ENCODE measurements at places on chromosomes 3 and 15.

GRCh38 chr3:55164191-55164590, 236.3 kb upstream of the LRTM1 start:
- no peak for DNase-seq

- no peak for DNase-seq
These were observed 68.9 kb downstream of the ARMC8 start for GRCh38 chr3:138256022-138256421.

GRCh38 chr3:132549890-132550578, 47.0 kb upstream of the ACKR4 start:
- no peak for DNase-seq

DNA sequence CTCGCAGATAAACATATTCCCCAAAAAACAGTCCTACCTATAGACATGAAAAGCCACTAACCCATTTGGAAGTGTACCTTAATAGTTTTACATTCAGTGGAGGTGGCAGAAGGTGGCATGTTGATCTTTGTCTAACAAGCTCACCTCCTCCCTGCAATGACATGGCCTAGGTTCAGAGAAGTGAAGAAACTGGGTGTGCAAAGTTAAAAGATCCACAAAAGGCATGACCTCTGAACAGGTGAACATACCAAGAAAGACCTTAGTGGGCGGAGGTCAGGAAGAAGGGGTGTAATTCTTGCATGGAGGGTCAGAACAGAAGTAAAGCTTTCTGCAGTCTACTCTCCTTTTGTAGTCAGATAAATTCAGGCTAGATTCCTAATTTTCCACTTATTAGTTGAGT, 822 bp downstream of the MRPL3 start:
- DNase-seq, result no peak

- DNase-seq, result no peak
These were observed 21.4 kb upstream of the POC1A start for GRCh38 chr3:52175416-52176179.

DNA sequence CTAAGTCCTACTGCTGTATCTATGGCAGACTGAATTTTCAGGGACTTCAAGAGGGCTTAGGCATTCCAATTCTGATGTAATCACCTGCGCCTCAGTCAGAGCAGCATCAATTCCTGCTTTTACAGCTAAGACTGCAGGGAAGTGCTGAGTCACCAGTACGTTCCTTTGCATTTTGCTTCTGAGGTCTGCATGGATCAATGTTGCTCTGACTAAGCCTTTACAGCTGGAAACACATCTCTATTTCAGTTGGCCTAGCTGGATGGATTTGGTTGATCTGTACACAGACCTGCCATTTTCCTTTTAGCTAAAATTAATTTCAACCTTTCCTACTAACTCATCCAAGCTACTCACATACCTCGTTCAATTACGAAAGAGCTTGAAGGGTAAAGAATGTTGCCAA, 51.3 kb downstream of the ETV5 start:
- DNase-seq, result no peak

DNA sequence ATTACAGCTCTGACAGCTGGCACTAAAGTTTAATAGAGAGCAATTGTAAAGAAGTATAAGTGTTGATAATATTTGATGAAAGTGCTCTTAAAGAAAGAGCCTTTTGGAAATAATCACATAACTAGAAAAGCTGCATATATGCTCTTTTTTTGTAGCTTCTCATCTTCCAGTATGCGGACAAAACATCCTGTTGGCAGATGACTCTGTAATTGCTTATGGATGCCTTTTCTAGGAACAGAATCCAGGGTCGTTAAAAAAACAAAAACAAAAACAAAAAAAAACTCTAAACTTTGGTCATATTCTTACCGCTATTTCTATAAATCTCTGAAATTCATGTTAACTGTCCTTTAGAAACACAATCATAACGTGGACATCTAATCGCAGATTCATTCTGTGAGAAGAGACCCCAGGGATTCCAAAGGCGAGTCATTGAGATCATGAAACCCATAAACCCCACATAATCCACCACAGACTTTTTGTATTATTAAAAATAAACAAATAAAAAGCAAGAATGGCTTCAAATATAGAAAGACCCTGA, 109.8 kb downstream of the EPHA3 start:
- DNase-seq, result no peak

- no peak for DNase-seq
These were observed 149.7 kb downstream of the AKAP13 start for GRCh38 chr15:85530079-85530478.

DNA sequence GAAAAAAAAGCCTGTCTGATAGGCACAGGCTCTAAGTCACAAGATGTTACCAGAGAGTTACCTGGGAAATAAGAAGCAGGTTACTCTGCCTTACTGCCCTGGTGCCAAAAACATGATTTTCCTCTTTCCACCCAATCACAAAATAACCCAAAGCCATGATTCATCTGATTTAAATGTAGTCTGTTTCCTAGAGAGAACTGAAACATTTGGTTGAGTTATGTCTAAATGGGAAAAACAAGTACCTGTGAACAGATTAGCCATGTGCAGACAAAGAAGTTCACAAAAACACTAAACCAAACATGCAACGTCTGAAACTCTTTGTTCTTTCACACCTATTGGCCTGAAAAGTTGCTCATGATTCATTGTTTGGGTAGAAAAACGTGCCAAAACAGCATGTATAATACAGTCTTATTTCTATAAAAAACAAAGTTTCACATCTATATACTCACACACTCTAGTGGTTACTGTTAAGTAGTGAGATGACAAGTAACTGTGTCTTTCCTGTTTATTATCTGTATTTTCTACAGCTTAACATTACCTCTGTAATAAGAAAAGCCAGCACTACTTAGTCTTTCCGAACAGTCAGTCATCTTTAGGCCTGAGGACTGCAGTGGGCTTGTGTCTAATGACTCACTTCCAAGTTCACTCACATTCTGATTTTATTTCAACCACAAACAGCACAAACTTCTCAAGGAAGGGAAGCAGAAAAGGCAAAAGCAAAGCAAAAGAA, 30.2 kb downstream of the FAM174B start:
- no peak for DNase-seq

DNA sequence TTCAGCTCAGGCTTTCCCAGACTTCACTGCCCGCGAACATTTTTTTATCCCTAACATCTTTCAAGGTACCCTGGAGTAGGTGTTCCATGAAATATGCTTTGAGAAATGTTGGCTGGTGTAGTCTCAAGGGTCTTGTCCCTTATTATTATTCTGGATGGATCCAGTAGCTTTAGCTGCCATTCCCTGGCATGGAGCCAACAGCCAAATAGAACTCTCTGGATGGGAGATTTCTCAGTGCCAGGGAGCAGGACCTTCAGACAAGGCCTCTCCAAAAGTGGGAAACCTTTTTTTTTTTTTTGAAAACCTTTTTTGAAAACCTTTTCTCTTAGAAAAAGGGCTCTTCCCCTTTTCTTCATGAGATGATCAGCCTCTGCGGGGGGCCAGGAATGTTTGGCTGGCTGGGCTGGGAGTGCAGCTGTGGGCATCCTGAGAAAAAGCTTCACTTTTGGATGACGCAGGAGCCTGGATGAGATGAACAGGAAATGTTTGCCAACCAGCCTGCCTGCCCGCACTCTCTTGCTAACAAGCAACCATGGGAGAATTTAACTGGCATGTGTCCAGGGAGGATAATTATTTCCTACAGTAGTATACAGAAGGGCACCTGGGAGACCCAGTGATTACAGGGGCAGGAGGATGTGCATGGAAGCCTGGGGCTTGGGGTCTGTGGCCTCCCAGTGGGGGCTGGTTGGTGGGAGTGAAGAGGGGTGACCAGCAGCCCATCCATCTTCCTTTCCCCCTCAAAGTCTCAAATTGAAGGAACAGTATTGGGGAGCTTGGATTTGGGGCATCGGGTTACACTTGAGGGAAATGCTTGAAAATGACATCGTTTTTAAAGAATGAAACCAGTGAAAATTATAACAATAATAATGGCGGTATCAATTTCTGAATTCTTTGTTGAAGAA, 109.1 kb upstream of the LRIG1 start:
- no peak for DNase-seq

DNA sequence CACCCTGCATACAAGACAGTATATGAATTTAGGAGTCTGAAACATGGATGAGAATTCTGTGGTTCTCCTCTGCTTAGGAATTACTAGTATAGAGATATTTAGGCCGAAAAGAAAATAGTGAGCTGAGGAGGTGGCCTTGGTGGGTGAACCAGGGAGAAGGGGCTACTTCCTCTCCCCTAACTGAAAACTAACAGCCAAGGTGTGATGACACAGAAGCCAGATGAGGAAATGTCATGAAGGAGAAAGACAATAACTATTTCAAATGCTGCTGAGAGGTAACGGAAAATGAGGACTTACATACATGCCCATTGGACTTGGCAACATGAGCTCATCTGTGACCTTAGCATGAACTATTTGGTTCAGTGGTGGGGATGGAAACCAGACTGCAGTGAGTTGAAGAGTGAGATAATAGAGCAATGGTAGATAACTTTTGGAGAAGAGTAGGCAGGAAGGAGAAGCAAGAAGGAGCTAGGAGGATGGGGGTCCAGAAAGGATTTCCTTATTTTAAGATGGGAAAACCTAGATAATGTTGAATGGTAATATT, 114.4 kb upstream of the TSPAN3 start:
- DNase-seq, result no peak

DNA sequence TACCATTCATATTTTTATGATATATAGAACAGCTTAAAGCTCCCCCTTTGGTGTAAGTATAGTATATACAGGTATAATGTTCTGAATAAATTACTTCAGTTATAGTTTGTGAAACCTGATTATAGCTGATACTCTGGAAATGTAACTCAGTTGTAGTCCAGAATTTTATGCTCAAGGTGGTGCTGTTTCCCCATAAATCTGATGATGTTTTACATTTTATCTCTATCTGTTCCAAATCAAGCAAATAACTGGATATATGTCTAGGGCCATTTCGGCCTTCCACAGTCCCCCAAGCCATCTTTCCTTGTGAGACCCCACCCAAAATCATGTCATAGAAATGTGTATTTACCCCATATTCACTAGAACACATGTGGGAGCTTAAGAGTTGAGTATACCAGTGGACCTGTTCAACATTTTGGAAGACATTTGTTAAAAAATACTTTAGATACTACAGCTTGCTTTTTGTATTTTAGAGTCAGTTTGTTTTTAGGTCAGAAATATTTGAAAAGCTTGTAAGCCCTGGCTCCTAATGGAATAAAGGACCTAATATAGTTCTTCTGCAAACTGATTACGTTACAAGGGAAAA, 107.1 kb downstream of the ATG7 start:
- no peak for DNase-seq

- DNase-seq, result no peak
These were observed 17.0 kb downstream of the ILDR1 start for GRCh38 chr3:122004991-122005565.
